ENCODE measurements at places on chromosomes 11 and 22.

GRCh38 chr22:36073476-36073875, 44.9 kb upstream of the RBFOX2 start:
- DNase-seq = no peak

GRCh38 chr22:39212721-39213376, 31.9 kb downstream of the PDGFB start:
- DNase-seq = no peak

- no peak for DNase-seq
Observed at GRCh38 chr11:121892863-121893262, 223.2 kb downstream of the BLID start.

DNA sequence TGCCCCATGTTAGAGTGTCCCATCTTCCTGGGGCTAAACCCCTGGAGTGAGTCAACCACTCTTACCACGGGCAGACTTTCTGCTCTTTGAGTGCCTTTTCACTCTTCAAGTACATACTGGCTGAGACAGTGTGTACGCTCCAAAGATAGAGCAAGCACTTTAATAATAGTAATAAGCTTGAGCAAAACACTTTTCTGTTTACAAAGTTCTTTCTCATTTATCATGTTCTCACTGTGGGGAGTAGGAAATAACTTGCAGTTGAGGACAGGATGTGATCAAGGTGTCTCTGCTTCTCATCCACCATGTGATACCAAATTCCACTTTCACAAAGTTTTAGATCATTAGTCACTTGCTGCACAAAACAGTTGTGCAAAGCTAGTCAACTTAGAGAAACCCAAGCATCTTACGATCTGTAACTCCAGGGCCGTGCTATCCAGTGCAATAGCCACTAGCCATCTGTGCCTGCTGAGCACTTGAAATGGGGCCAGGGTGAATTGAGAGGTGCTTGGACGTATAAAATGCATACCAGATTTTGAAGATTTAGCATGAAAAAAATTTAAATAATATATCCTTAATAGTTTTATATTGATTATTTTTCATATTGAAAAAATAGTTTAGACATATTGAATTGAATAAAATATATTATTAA, 135.3 kb downstream of the KIF18A start:
- DNase-seq = no peak

DNA sequence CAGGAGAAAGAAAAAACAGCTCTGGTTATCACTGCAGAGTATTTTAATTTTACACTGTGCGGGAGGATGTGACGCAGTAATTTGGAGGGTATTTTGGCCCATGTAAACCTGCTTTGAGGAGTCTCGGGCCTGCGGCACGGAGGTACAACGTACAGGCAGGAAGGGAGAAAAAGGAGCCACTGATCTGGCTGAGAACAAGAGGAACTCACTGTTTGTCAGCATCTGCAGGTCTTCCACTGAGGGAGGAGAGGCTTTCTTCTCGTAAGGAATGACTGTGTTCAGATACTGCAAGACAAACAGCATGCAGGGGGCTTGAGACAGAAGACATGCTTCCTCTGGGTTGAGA, 44.0 kb downstream of the FEZ1 start:
- no peak for DNase-seq

GRCh38 chr22:19905347-19906276, 36.0 kb upstream of the COMT start:
- DNase-seq = no peak

DNA sequence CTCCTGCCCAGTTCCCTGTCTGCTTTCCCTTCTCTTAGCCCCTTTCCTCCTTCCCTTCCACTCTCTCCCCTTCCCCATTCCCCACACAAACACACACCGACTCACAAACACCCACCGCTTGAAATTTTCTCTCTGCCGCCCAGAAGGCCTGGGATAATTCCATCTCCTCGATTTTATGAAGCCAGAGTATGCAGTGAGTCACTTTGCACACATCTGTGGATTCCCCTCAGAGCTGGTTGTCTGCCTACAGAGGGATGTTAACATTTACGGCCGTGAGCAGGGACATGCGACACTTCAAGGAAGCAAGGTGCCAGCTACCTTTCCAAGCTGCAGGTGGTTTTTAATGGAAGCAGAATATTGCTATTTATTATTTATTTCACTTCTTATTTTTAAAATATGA, 332.0 kb downstream of the TENM4 start:
- DNase-seq = no peak

GRCh38 chr11:33376331-33377310, 119.4 kb downstream of the HIPK3 start:
- DNase-seq = peak; percentile 36

GRCh38 chr11:35006389-35007128, 90.1 kb downstream of the PDHX start:
- DNase-seq = no peak

DNA sequence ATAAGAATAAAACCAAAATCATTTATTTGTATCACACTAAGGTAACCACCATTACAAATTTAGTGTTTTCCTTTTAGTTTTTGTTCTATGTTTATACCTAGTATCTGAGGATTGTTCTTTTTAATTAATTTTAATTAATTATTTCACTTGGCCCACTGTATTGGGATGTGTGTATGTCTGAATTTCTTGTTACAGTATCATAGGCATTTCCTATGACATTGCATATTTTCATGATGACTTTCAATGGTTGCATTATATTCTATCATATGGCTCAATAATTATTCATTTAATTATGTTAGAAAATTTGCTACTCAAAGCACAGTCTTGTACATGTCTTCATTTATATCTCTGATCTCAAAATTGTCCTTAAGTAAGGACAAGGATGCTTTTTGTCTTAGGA, 41.0 kb downstream of the C11orf71 start:
- DNase-seq = no peak

- DNase-seq = no peak
Observed at GRCh38 chr11:69463995-69464960, 17.2 kb upstream of the LINC01488 start.

DNA sequence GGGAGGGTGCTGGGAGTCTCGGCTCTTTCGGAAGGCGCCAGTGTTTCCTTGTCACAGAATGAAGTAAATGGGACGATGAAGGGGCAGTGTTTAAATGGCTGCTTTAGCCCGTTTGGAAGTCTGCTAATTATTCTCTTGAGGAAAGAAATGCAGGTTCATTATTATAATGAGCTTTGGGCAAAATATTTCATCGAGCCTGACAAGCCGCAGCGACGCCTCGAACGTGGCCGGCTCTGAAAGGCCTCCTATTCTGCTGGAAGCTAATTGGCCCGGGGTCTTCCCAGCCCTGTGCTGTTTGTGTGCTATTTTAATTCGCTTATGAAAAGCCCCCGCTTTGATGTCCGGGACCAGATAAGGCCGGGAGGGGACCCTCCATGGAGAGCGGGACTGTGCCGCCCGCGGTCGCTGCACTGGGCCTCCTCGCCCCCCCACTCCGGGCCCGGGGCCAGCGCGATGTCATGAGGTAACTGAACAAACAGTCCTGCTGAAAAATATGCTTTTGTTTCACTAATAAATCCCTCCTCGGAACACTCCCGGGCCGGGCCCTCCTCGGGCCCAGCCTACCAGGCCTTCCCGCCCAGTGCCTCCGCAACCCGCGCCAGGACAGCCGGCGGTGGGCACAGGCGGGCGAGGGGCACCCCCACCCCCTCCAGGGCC, 78.4 kb downstream of the CDKN1C start:
- no peak for DNase-seq
